CD4-positive, alpha-beta T cell treated with Interleukin-6 at 100 ng/mL for 8 hours (primary cell): ENCODE measurements at places on chromosomes 4 and X.

- DNase-seq: no peak
Observed at GRCh38 chr4:88742561-88742960, 44.9 kb upstream of the NAP1L5 start.

GRCh38 chr4:106583567-106583966, 215.0 kb upstream of the GIMD1 start:
- no peak for DNase-seq

DNA sequence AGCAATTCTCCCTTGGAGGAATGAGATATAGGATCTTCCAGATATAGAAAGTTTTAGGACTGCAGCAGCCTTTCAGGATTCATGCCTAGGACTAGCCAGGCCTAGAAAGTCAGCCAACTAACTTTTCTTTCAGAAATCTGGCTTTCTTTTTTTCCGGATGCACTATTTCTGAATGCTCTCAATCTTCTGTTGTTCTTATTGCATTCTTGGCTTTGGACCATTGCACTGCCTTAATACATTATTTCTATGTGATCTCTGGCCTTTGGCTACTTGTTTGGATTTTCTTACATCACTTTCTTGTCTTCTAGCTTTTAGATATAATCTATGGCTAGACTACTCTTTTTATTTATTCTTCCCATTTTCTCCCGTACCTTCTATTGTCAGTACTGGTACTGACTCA, 813.1 kb upstream of the HTR2C start:
- DNase-seq: no peak

DNA sequence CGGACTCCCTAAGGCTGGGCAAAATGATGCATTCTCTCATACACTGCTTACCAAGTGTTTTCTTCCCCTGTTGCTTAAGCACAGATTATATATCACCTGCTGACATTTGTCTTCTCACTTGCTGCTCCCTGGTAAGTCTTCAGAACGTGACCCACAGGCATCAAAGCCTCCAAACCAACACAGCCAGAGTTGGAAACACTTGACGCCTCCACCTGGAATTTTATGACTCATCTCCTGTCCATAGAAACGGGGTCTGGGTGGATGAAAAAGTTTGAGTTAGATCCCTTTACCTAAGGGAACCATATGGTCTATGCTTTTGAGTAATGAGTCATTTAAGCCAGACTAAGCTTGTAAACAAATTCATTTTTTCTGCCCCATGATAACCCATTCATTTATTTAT, 251.6 kb downstream of the USP46 start:
- no peak for DNase-seq

- DNase-seq: peak; percentile 86
Observed at GRCh38 chr4:2837904-2838496, 5.6 kb upstream of the ADD1 start.

DNA sequence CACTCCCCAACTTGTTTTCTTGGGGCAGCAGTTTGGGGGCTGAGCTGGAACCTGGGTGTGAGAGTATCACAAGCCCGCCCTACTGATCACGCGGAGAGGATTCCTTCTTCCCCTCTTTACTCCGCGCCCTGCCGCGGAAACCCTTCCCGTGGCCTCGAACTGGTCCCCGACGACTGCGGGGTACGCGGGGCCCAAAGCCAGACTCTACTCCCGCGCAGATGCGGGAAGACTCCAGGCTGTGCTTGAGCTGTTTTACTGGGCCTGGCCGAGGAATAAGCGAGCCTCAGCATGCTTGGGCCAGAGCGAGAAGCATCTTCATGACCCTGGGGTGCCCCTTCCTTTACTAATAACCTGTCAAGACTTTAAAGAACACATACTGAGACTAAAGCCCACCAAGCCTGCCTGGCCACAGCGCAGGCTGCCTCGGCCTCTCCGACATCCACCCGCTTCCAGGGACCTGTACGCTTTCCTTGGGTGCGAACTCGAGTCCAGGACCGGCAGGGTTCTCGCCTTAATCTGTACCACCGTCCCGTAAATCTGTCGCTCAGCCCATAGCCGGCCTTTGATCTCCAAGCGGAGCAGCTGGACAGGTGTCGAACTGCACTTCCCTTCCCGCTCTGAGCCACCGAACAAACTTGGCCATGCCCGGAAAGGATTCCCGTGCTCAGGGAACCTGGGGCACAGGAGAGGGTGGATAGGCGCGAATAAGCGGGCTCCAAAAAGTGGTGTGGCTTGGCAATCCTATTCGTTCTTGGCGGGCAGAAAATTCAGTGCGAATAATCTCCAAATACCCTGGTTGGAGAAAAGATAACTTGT, 55.0 kb upstream of the TMEM33 start:
- no peak for DNase-seq

GRCh38 chrX:136354201-136354600, 53.4 kb downstream of the ADGRG4 start:
- DNase-seq: no peak
